ENCODE measurements at places on chromosomes 2 and 18.

GRCh38 chr18:79905389-79905911 lies 46.0 kb downstream of the SLC66A2 start:
- no peak for DNase-seq

DNA sequence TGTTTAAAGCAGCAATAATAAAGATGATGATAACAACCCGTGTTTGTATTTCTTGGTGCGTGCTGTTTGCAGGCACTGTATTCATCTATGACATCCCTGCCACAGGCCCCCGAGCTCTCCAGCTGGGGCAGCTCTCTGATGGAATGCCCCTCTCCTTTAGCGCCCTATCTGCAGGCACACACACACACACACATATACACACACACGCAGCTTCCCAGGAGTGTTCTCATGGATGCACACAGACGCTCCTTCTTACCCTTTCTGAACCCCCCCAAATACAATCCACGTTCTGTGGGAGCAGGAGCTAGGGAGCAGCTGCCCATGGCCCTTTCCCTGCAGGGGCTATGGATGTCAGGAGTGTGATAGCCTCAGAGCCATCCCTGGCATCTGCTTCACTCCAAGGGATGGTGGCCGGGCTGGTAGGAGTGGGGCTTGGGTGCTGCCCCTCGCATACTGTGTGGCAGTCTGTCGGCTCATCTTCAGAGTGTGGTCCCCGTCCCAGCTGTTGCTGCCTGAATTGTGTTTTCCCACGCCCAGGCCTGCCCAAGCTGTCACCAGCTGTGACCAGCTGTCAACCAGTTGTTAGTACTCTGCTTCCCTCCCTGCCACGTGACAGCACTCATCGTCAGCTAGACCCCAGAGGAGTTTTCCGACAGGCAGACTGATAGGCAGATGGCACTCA lies 50.8 kb upstream of the MYCN start:
- DNase-seq = no peak

- no peak for DNase-seq
These were observed 218.8 kb downstream of the CYP26B1 start for GRCh38 chr2:71928734-71929481.

- DNase-seq = no peak
These were observed 277.4 kb downstream of the EN1 start for GRCh38 chr2:118569876-118570535.

- no peak for DNase-seq
These were observed 64.4 kb downstream of the ACTR2 start for GRCh38 chr2:65292106-65292400.

DNA sequence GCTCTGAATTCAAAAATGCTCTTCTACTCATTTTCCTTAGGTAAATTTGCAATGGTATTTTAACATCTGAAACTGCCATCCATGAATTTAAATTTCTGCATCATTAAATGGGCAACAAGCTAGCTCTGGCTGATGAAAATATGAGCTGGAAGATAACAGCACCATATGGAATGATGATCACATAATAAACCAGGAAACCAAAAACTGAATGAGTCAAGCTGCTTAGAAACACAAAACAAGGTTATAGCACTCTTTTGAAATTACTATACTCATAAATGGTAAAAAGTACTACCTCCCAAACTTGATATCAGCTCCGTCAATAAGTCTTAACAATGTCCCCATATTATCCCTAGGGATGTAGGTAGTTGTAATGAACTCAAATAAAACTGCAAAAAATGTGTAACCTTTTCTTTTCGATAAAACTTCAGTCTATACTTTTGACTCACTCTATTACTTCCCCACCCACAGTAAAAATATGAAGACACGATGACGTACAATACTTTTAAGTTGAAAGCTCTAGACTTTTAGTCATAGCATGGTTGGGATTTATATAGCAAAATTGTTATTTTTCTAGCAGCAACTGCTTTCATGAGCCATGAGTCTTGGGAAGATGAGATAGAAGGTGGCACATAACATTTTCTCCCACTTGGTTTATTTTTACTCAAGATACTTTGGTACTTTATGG lies 396.7 kb downstream of the CDH2 start:
- no peak for DNase-seq

GRCh38 chr18:28802546-28802945 lies 625.6 kb upstream of the CDH2 start:
- DNase-seq = no peak

Measured in progenitor cell of endocrine pancreas (in vitro differentiated cells).